ENCODE measurements at places on chromosomes 3 and 15.

DNA sequence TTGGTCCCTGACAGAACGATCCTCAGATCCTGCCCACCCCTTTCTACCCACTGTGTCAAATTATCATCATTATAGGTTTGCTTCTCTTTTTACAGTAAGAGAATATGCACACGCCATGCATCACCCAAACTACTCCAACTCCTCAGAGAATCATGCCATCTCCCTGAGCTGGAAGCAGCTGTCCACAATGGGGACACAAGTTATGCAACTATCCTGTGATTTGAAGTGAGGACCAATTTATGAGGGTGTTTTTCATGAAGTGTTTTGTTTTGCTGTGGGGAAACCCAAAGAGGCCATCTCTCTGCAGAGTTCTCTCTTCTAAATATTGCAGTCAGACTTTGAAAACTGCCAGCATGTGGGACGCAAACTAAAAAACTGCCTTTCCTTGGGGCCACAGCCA lies 35.8 kb upstream of the TNFSF10 start:
- DNase-seq = no peak

- no peak for DNase-seq
Measured at GRCh38 chr3:148681080-148681479, 16.6 kb upstream of the AGTR1 start.

GRCh38 chr3:147002721-147003120 lies 397.6 kb upstream of the PLSCR5 start:
- DNase-seq = no peak

- no peak for DNase-seq
Measured at GRCh38 chr15:101549647-101550046, 60.1 kb upstream of the PCSK6 start.

DNA sequence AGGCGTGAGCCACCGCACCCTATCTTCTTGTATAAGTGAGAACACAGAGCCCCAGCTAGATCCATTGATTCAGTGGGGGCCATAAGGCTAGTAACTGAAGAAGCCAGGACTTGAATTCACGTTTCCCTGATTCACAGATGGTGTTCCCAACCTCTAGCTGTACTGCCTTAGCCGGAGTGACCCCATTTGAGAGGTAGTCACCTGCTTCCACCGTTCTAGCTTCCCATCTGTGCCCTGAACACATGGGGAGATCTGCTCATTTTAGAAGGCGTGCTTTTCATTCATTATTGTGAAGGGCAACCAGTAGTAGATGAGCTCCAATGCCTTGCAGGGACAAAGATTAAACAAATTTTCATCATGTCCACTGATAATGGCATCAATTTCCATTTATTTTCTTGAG lies 365.7 kb upstream of the TPM1 start:
- DNase-seq = no peak

DNA sequence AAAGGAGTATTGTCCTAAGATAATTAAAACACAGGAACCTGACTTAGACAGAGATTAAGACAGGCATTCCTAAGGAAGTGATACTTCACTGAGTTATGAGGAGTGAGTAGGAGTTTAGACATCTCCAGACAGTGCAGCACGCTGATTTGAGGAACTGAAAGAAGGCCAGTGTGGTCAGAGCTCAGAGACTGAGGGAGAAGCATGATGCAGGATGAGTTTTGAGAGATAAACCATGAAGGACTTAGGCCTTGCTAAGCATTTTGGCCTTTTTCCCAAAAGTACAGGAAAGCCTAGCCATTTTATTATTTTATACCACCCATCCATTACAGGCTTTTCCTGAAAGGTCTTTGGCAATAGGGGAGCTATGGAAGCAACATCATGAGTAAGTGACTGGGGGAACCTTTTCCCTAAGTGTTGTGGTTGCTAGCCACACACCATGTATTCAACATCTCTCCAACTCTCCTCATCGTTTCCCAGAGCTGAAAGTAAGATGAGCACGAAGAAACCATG lies 375.6 kb upstream of the TPRG1 start:
- peak; percentile 22 for DNase-seq

DNA sequence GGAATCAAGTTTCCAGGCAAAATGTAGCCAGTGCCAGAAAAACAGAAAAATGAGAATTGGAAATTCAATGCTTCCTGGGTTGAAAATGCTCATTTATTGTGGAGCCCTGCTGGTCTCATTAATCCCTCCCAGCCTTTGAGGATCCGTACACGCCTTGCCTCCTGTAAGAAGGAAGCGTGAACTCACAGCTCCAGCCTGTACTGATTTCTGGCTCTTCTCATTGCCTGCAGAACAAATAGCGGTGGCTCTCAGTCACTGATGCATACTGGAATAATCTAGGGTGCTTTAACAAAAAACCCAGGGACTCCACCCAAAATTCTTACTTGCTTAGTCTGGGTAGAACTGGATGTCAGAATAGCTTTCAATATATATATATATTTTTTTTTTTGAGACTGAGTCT lies 29.3 kb upstream of the SLC24A5 start:
- no peak for DNase-seq

- DNase-seq = no peak
Measured at GRCh38 chr15:68833700-68834331, 13.1 kb upstream of the ANP32A start.

- DNase-seq = no peak
Measured at GRCh38 chr3:113620091-113620490, 76.4 kb downstream of the USF3 start.

- DNase-seq = no peak
Measured at GRCh38 chr15:56963126-56963525, 44.7 kb downstream of the TCF12 start.

DNA sequence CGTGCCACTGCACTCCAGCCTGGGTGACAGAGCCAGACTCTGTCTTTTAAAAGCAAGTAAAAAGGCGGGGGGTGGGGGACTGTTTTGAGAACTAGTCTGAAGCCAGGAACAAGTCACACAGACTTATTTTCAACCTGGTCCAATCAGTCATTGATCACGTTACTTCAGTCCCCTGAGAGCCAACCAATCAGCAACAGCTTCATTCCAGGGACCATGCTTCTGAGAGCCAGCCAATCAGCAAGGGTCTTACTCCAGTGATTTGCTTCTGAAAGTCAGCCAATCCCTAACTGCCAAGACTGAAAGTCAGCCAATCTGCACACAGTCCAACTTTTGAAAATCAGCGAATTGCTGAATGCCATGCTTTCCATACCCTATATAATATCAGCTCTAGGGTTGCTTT lies 48.6 kb upstream of the C15orf39 start:
- DNase-seq = no peak

DNA sequence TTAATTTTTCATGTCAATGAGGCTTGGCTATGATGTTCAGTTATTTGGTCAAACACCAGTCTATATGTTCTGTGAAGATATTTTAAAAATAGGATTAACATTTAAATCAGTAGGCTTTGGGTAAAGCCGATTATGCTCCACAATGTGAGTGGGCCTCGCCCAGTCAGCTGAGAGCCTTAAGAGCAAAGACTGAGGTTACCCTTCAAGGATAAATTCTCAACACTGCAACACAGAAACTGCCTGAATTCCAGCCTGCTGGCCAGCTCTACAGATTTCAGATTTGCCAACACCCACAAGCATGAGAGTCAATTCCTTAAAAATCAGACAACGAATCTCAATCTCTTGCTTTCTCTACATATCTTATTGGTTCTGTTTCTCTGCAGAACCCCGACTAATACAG lies 188.3 kb downstream of the PLCH1 start:
- no peak for DNase-seq

DNA sequence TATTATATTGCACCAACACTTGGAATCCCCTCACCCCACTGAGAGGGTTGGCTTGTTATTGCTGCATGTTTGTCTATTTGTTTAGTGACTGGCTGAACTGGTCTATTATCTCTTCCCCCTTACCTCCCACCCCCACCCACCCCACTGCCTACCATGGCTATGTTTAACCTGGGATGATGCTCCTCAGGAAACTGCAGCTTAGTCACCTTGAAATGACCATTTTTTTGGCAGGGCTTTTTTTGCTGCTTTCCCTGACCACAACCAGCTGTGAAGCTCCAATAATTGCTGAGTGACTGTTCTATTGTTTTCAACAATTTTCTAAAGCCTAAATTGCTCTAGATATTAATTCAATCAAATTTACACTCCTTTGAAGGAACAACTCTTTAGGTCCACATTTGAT lies 137.9 kb upstream of the CADM2 start:
- no peak for DNase-seq

DNA sequence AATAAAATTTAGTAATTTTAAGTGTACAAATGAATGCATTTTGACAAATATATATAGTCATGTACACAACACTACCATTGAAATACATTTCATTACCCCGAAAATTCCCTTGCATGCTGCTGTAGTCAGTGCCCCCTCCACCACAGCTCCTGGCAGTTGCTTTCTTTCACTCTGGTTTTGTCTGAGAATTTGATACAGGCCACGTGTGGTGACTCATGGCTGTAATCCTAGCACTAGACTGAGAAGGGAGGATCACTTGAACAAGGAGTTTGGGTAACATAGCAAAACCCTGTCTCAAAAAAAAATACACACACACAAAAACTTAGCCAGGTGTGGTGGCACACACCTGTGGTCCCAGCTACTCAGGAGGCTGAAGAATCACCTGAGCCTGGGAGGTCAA lies 65.4 kb downstream of the TFRC start:
- no peak for DNase-seq

GRCh38 chr3:187352581-187353575 lies 15.3 kb upstream of the RTP4 start:
- no peak for DNase-seq

GRCh38 chr15:72782274-72783003 lies 1.1 kb downstream of the ADPGK start:
- DNase-seq = no peak

GRCh38 chr3:137163241-137163871 lies 205.6 kb downstream of the IL20RB start:
- no peak for DNase-seq

DNA sequence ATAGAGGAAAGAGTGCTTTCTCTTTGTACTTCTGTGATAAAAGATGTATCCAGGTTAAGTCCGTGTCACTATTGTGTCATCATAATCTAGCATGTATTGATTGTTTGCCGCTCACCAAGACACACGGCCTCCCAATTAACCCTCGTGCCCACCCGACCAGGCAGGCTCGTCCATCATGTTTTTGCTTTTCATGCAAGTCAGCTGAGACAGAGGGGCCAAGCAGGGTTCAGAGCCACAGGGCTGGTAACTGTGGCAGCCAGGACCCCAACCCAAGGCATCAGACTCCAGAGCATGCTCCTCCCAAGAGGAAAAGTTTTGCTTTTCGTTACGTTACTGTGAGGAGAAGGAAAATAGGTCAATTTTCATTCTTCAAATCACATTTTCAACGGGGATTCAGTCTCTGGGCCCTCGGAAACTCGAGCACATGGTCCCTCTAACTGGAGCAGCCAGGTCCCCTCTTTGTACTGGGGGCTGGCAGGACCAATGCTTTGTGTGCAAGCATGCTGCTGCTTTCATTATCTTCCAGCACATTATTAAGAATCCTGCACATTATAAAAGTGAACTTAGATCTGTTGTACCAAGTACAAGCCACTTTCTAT lies 161.1 kb upstream of the TOPAZ1 start:
- DNase-seq = no peak

DNA sequence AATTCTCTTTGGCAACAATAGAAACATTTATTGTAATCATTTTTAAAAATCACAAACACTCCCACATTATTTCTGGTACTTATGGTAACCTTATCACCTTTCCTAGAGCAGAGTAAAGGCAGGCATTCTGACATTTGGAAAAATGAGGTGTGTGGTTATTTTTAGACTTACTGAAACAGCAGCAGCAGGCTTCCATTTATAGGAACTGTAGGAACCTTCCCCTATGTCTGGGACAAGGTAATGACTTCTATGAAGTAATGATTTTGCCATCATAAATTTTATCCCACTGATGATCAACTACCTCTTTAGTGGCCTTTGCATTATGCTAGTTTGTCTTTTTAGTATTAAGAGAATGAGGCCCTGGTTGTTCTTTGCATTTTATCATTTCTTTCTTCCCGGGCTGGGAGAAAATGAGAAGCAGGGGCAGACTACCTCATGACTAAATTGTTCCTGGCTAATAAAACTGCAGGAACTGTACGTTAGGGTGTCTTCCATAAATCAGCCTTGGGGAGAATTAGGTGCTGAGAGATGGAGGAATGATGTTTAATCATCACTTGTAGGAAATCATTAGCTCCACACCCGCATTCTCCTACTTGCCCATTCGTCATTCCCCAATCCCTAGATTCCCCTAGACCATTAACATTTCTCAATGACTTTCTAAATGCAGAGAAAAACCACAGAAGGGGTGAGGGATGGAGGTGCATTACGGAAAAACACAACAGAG lies 680.3 kb downstream of the AGBL1 start:
- DNase-seq = no peak

DNA sequence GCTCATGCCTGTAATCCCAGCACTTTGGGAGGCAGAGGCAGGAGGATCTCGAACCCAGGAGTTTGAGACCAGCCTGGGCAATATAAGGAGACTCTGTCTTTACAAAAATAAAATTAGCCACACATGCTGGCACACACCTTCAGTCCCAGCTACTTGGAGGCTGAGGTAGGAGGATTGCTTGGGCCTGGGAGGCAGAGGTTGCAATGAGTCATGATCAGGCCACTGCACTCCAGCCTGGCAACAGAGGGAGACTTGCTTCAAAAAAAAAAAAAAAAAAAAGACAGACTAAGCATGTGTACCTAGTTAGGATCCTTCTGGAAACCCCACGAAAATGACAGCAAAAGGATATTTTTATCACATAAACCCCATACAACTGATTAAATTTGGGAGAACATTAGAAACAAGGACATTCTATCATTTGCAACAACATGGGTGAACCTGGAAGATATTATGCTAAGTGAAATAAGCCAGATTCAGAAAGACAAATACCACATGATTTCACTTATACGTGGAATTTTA lies 44.9 kb downstream of the METTL6 start:
- no peak for DNase-seq

- DNase-seq = no peak
Measured at GRCh38 chr3:33430061-33430460, 10.1 kb downstream of the UBP1 start.

DNA sequence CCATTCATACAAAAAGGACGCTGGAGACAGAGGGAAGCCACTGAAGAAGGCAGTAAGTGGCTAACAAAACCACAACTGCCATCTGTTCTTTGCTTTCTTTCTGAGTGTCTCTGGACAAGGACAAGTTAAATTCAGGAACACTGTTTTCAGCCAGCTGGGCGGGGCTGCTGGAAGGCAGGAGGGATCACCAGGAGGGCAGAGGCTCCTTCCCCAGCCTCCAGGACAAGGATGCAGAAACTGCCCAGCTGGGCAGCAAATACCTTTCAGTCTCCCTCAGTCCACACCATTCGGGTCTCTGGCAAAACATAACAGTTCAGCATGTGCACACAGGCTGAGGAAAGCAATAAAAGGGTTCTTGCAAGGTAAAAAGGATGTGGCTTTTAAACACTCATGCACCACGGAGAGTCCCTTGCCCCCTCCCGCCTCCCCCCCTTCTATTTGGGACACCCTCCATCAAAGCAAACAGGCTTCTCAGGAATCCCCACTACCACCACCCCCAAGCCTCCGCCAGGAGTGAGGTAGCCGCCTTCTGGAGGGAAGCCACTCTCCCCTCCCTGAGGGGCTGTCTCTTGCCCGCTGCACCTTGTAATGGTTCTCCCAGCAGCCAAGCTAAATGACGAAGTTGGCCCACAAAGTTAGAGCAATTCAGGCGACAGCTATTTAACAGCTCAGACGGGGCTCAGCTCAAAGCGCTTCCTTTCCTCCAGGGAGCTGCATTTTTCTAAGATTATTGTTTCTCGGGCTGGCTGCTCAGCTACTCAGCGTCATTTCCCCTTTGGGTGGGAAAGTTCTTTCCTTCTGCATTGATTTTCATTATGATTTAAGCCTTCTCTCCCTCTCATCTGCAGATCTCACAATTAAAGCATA lies 3.8 kb downstream of the HEG1 start:
- DNase-seq = no peak
